Activated T-helper 1 cell treated with anti-CD3 and anti-CD28 coated beads, Interleukin-12 subunit alpha, Interleukin-12 subunit beta, Interleukin-2, Interleukin-4 antibody, amounts not matched to agents 30 ng/mL and 10 ng/mL and 1 ng/mL, durations not matched to agents 14 hours and 24 hours and 36 hours (primary cell): ENCODE measurements at places on chromosomes 6 and 20.

DNA sequence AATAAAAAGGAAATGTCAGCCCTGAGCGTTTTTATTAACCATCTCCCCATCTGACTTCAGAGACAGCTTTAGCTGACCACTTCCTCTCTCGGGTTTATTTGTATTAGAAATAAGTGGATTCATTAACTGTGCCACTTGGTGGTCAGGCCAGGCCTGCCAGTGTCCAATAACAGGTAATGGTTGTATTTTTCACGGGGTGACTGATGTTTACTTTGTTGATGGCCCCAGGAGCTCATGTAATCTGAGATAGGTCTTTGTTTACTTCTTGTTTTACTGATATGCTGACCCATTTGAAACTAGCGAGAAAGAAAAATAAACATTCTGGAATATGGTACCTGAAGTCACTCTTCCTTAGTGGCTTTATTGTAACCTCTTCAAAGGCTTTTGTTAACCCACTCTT lies 504.3 kb upstream of the SLC35B3 start:
- no peak for DNase-seq

- DNase-seq = no peak
These were observed 23.8 kb downstream of the RBM38 start for GRCh38 chr20:57414867-57415592.

- DNase-seq = no peak
These were observed 471.0 kb downstream of the COL12A1 start for GRCh38 chr6:74734901-74735300.

GRCh38 chr6:6841571-6841970 lies 253.1 kb downstream of the LY86 start:
- no peak for DNase-seq

- no peak for DNase-seq
These were observed 131.8 kb downstream of the UNC5CL start for GRCh38 chr6:40907198-40907701.

GRCh38 chr6:17334265-17334664 lies 53.1 kb downstream of the RBM24 start:
- DNase-seq = no peak

GRCh38 chr6:170253910-170254269 lies 37.0 kb downstream of the DLL1 start:
- no peak for DNase-seq

DNA sequence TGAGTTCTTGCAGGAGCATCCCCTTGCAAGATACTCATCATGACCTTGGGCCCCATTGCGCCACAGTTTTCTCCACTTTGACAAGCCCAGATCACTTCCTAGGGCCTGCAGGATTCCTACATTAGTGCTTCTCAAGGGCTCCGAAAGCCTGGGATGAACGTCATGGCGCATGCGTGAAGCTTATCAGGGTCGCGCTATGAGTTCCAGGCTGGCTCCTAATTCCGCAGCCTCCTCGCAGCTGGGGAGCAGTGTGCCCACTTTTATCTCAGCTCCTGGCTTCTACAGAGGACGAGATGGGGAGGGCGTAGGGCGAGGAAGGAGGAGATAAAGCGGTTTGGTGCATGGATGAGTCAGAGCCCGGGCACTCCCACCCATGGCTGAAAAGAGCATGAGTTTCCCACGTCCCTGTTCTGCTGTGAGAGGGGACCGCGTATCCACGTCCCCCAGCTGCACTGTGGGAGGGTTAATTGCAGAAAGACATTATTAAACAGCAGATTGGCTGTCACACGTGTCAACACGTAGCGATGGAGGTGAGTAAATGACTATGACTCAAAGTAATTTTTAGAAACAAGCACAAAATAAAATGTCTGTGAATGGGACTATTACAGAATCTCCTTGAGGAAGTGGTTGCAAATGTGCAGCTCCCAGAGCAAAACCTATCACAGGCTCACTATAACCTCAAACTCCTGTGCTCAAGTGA lies 72.9 kb upstream of the DSP start:
- DNase-seq = no peak

GRCh38 chr6:56749632-56750151 lies 107.0 kb upstream of the DST start:
- DNase-seq = no peak

DNA sequence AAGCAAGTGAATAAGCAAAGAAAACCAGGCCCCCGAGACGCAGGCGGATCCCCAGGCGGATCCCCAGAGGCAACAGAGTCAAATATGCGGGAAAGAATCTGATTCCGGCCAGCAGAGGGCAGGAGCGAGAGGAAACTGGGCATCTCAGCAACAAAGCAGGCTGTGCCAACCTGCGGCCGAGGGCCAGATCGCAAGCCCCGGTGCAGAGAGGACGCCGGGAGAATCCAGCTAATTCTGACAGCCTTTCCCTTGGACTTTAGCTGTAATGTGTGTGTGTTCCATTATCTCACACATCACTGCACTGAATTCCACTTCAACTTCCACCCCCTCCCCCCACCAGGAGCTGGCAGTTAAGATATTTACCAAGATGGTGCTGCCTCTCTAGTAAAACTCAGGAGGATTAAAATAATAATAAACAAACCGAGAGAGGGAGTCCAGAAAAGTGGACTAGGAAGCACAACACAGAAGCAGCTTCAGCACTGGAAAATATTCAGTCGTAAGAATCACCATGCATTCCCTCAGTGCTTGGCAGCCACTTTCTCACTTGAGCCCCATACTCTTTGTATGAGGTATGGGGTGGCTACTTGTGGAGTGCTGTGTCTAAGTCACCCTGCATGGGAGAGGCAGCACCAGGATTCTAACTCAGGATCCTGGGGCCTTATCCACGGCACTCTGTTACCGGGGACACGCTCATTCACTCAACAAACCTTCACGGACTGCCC lies 66.2 kb upstream of the SNX9 start:
- DNase-seq = peak; percentile 65

- no peak for DNase-seq
These were observed 284.9 kb upstream of the TBX18 start for GRCh38 chr6:85049282-85049681.

GRCh38 chr20:62064770-62065673 lies 659 bp downstream of the TAF4 start:
- DNase-seq = no peak

DNA sequence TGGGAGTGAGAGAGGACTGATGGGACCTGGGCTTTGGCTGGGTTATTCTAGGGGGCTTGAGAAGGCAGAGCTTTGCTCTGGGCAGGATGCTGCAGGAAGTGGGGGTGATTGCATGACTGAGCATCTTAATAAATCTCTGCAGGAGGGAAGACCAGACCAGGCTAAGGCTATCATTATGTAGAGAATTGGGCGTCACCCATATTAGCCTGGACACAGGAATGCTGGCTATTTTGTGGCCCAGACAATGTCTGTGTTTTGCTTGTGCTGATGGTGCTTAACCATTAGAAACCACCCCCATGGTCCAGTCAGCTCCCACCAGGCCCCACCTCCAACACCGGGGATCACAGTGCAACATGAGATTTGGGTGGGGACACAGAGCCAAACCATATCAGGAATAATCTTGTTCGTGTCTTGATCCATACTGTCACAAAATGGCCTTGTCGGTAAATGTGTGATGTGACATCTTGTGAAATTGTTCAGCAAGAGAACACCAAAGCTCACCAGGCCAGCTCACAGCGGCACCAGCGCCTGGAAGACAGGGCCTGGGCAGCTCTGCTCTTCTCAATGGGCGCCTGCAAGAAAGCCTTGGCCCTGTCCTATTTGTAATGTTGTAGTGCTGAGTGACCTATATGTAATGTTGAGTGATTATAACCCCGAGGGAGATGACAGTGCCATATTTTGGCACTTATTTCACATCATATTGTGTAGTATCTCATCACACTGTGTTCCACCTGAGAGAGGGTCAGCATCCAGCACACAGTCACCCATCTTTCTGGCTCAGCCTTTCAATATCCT lies 211.8 kb downstream of the QKI start:
- no peak for DNase-seq

- no peak for DNase-seq
These were observed 195.9 kb downstream of the CDH4 start for GRCh38 chr20:61447952-61448351.

DNA sequence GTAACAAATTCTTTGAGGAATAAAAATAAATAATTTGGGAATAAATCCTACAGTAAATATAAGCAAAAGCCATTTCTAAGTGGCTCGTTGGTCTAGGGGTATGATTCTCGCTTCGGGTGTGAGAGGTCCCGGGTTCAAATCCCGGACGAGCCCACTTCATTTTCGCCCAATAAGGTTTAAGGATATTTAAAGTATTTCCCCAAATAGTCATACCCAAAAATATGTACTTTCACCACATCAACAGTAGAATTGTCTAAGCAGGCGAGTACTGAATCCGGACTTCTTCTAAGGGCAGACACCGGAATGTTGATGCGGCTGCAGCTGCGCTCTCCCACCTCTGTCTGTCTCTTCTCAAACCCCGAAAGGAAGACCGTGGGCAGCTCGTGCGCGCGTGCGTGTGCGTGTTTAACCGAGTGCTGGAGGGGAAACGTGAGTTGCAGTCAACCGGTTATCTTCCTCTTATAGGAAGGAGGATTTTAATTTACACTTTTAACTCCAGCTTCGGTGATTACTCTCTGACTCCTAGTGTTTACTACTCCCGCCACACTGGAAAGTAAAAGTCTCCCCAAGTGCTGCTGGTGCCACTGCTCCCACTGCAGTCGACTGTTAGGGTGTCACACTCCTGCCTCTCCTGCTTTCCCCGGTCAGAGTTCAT lies 155.7 kb upstream of the PRSS16 start:
- no peak for DNase-seq

- no peak for DNase-seq
These were observed 34.0 kb downstream of the LY86 start for GRCh38 chr6:6622501-6622900.

GRCh38 chr6:90820436-90820835 lies 233.6 kb upstream of the MAP3K7 start:
- DNase-seq = no peak

- no peak for DNase-seq
These were observed 438.6 kb downstream of the PKHD1 start for GRCh38 chr6:51648774-51649173.

DNA sequence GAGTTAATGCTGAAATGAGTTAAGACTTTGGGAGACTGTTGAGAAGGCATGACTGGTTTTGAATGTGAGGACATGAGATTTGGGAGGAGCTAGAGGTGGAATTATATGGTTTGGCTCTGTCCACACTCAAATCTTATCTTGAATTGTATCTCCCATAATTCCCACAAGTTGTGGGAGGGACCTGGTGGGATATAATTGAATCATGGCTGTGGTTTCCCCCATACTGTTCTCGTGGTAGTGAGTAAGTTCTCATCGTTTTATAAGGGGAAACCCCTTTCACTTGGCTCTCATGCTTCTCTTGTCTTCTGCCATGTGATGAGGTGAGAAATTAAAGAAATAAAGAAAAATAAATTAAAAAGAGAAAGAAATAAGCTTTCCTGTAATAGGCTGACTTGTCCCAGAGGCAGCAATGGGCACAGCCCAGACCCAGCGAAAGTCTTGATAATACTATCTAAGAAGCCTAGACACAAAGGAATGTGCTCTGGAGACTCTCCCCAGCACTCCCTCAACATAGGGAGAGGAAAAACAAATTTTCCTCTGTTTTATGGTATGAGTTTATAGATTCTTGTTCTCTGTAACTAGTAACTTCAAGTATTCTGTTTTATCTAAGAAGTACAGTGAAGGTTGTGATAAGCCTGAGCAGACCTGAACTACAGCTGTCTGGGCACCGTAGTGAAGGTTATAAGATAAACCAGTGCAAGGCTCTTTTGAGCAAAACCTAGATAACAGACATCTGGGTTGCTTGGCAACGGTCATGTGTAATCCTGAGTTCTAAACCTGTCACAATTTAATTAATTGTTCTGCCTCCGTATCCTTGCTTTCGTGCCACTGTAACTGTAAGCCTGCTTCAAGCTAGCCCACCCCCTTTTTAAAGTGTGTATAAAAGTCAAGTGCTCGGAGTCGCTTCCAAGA lies 88.9 kb upstream of the ECI2 start:
- DNase-seq = no peak

DNA sequence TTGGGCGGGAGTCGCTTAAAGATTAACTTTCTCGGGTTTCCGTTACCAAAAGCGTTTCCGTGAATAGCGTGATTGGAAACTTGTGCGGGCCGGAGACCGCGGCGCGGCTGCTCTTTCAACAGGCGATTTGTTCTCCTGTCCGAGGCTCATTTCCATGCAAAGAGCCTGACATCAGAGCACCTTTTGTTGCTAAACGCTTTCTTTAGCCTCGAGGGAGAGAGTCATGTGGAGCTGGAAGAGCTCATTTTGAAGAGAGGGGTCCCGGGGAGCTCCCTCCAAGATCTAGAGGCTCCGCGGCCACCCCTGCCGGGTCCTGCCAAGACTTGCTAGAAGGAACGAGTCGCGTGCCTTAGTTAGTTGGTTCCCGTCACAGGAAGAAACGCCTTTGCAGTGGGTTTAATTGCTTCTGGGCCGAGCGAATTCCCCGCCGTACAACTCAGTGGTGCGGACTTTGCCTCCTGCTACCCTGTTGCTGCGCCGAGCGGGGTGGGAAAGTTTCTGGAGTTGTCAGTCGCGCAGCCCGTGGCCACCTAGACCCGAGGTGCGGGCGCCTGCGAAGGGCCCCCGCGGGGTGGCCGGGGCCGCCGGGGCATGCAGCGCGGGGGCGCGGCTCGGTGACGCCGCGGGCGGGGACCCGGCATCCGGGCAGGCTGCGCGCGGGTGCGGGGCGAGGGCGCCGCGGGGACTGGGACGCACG lies at the start of gene SASH1:
Gene SASH1 (plus strand): TSS at position 489 of the 697 bp plus-strand sequence. CDS start 230 bp downstream, outside the sequence.
- no peak for DNase-seq

GRCh38 chr6:80967609-80968008 lies 784.9 kb downstream of the TENT5A start:
- no peak for DNase-seq

DNA sequence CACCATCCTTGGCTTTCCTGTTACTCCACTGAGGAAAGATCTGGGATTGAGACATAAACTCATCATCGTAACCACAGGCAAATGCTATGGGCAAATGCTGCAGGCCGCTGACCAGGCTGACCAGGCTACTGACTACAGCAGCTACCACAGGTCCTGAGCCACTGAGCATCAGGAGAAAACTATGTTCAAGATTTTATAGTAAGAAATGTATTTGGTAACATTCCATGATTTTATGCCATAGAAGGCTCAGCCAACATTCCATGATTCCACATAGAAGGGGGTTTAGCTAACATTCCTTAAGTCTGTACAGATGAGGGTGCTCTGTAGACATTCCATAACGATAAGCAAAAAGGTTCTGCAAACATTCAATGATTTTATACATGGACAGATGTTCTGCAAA lies 16.1 kb upstream of the B4GALT5 start:
- DNase-seq = no peak

DNA sequence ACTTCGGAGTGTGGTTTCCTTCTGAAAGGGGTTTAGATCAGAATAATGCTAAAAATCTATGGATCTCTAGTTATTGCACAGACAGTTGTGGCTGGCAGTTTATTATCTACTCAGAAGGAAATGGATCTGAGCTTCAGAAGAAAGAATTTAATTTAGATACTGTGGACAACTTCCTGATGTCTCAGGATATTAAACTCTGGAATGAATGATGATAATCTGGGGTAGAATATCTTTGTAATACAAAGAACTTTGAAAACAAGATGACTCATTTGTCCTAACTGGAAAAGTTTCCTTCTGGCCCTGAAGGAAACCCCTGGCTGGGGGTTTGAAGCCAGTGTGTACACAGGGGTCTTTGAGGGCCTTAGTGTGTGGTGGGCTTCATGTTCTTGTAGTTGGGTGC lies 78.0 kb downstream of the EDN3 start:
- no peak for DNase-seq
